ENCODE measurements at places on chromosomes 6 and 20.

- DNase-seq, result no peak
Measured at GRCh38 chr6:131062241-131063027, 611 bp downstream of the EPB41L2 start.

DNA sequence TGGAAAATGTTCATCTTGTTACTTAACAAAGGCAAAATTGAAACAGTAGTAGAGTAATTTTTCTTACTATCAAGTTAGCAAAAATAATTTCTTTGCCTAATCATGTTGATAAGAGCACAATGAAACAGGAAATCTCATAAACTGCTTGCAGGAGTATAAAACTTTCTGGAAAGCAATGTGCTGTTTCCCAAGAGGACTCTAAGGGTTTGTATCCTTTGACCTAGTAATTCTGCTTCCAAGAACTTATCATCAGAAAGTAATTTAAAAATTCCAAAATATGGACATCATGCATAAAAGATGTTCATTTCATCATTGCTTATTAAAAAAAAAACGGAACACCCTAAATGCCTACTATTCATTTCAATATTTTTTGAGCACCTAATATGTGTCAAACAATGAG is 46.1 kb upstream of the TNFAIP3 start:
- no peak for DNase-seq

GRCh38 chr6:62803094-62803493 is 408.2 kb upstream of the FKBP1C start:
- no peak for DNase-seq

DNA sequence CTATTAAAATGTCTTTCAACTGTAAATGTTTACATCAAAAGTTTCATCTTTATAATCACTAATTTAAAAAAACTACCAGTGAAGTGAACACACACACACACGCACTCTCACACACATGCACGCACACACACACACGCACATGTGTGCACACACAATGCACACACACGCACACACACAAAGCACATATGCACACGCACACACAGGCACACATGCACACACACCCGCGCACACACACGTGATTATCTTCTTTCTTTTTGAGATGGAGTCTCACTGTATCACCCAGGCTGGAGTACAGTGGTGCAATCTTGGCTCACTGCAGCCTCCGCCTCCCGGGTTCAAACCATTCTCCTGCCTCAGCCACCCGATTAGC is 80.0 kb upstream of the FRMD1 start:
- DNase-seq, result no peak

DNA sequence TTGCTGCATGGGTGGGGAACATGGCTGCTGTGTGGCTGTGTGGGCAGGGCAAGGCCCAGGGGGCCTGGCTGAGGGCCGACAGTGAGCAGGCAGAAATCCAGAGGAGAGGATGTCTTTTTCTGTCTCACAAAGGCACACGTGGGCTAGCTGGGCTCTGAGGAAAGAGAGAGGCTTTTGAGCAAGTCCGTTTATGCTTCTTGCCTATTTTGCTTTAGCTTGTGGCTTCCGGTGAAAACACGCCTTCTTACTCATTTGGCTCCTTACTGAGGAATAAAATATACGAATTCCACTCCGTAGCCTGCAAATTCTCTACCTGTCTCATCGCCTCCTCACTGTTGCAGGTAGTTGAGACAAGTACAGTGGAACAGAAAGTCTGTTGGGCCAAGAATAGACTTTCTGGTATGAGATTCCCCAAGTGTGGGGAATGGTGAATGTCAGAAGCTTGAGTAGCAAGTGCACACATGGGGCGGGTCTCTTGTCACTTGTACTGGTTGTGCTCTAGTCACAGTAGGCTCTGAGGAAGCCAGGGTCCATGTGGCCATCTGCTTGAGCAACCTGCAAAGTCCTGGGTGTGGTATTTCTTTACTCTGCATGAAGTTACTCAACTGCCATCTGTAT is 28.4 kb downstream of the WRNIP1 start:
- no peak for DNase-seq

DNA sequence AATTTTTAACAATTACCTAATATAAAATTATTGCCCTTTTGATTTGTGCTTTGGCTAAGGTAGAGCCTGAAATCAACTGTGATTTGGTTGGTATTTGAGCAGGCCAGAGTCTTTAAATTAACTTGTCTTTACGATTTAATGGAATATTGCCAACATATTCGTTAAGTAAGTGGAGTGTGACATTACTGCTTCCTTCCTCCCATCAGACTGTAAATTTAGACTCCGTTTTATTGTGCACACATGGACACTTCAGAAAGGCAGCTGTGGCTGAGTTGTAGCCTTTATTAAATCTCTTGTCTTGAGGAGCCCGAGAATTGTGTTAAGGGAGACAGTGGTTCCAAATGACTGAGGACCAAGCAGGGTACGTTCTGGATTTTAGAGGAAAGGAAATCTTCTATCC is 57.4 kb downstream of the CAP2 start:
- DNase-seq, result no peak

- no peak for DNase-seq
Measured at GRCh38 chr6:98639089-98639635, 195.2 kb upstream of the POU3F2 start.

DNA sequence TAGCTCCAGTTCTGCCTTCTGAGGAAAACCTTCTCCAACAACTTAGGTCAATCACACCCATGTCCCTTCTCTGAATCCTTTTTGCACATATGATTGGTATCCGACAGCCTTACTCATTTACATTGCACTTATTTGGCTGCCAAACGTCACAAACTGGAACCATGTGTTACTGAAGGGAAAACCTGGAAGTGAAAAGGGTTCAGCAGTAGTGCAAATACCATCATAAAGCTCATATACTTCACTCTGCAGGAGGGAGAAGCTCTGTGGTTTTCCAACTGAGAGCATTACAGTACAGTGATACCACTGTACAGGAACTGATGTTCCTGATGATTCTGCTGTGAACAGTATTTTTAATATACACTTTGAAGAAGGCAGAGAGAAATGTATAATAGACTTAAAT is 87.8 kb downstream of the SLC16A10 start:
- no peak for DNase-seq

- no peak for DNase-seq
Measured at GRCh38 chr6:4820704-4821276, 44.6 kb downstream of the CDYL start.

GRCh38 chr20:46631874-46632446 is 19.3 kb downstream of the SLC13A3 start:
- DNase-seq, result no peak

- DNase-seq, result no peak
Measured at GRCh38 chr6:111601886-111602285, 3.8 kb downstream of the TRAF3IP2 start.

DNA sequence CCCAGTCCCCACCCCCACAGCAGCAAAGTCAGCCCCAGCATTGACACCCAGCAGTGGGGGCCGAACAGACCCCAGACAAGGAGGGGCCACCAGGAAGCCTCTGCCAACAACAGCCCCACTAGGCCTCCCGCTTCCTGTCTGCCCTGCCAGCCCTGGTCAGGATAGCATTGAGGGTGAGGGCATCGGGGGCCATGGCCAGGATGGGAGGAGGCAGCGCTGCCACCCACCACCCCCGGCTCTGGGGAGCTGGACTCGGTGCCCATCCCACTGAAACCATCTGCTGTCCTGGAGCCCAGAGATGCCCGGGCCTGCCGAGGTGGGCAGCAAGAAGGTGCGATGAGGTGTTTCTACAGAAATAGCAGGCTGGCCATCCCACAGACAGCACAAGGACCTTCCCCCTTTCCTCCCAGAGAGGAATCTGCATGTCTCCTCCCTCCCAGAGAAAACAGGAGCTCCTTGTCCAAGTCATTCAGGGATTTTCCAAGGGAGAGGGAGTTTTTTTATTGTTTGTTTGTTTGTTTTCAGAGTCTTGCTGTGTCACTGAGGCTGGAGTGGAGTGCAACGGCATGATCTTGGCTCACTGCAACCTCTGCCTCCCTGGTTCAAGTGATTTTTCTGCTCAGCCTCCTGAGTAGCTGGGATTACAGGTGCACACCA is 62.1 kb upstream of the BHLHE23 start:
- DNase-seq, result no peak

DNA sequence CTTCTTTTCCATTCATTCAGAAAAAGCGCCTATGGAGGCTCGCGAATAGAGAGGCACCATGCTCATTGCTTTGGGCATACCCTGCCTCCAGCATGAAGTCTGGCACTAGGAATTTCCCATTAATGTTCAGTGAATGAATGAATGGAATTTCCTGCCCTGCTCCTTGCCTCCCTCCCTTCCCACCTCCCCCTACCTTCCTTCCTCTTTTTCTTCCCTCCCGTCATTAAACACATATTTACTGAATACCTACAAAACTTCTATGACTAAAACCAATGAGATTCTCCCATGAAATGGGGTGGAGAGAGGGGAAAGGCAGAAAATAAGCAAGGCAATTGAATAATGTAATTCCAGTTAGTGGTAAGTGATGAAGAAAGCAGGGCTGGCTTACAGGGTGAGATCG is 213.8 kb upstream of the AGPAT4 start:
- DNase-seq, result no peak

GRCh38 chr6:89655122-89655521 is 16.6 kb upstream of the LYRM2 start:
- no peak for DNase-seq

DNA sequence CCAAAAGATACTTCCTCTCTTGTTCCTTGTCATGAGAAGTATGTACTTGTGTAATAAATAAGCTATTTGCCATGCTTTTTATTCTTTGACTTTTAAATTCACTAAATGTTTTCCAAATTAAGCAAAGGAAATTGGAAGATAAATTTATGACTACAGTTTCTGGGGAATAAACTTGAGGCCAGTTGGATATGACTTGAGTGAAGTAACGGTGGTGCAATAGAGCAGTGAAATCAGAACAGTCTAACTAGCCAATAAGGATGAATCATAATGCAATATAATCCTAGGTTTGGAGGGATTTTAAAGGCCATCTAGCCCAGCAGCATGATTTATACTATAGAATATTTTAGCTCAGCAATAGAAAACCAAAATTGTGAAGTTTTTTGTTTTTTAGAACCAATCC is 183.8 kb upstream of the TCF21 start:
- no peak for DNase-seq

- DNase-seq, result no peak
Measured at GRCh38 chr20:17228624-17229061, 1.8 kb downstream of the PCSK2 start.

- DNase-seq, result no peak
Measured at GRCh38 chr6:142297996-142298753, 3.6 kb upstream of the ADGRG6 start.

GRCh38 chr6:72783666-72784065 is 161.8 kb downstream of the KCNQ5 start:
- no peak for DNase-seq

- DNase-seq, result no peak
Measured at GRCh38 chr6:89680551-89680950, 42.0 kb upstream of the LYRM2 start.

DNA sequence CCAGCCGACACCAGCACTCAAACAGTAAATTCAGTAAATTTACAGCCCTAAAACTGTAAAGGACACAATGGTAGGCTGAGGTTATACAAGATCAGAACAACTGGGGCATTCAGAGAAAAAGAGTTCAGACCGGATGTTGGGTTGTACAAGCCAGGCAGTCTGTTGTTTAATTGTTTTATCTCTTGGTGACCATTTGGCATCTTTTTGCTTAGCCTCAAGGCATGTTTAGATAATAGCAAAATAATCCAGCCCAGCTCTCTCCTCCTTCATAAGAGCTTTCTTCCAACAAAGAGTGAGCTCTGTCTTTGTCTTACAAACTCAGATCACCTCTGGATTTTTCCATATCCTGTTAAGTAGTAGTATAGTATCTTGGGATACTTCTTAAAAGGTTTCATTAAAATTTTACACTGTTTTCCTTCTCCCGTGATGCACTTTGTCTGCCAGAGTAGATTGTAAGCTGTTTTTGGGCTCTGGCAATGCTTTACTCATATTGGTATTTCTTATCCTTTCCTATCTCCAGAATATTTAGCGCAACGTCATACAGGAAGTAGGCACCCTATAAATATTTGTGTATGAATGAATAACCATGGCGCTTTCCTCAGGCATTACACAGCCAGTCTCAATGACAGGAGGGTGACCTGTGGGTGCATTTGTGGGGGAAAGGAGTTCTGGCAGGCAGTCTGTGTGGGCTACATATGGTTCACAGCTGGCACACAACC is 35.6 kb upstream of the TRAM2 start:
- DNase-seq, result no peak

GRCh38 chr6:34692280-34692679 is 4.3 kb downstream of the ILRUN start:
- no peak for DNase-seq

- DNase-seq, result peak; percentile 39
Measured at GRCh38 chr6:52263709-52264540, 19.6 kb upstream of the IL17F start.

- DNase-seq, result no peak
Measured at GRCh38 chr6:149209871-149210775, 107.4 kb upstream of the TAB2 start.

GRCh38 chr20:53929974-53930650 is 140.3 kb downstream of the BCAS1 start:
- no peak for DNase-seq

GRCh38 chr6:20790032-20790791 is 256.0 kb downstream of the CDKAL1 start:
- no peak for DNase-seq

DNA sequence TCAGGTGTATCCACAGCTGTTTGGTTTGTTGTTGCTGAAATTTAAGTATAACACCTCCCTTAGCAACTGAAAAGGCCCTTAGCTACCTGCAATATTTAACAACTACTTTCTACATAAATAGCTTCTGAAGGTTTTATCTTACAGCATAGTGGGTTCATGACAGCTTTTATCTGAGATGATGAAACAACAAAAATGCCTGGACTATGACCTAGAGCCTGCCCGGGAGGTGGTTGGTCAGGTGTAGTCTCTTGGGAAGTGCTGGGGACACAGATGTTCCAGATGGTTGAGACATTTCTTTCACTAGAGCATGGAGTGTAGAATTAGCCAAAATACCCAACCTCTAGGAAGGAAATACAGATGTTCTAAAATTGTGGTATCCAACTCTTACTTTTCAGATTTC is 705.4 kb downstream of the MAFB start:
- DNase-seq, result no peak

DNA sequence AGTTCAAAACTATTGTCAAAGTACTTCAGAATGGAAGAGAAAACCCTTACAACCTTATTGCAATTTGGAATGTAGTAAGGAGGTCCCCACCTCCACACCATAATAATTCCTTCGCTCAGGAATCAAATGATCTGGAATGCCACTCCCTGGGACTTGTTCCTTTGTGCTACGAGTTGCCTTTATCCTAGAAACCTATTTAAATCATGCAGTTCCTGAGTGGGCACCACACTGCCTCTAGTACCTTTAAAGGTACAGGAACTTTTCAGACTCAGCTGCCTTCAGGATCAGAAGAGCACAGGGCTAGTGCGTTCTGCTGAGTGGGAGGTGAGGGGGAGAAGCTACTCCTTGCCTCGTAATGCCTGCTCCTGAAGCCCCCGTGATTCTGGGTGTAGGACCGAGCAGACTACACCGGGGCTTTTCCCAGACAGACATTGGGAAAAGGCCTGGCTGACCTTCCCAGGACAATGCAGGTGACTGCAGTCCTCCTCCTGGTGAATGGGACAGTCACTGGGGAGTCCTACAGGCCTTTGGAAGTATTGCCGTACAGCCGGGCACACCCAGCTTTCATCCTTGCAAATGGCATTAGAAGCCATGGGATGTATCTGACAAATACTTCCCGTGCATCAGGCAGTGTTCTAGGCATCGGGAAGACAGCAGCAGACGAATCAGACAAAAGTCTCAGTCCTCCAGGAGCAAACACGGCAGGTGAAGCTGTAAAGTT is 11.8 kb upstream of the TUBB2B start:
- no peak for DNase-seq
